Common myeloid progenitor, CD34-positive (primary cell): ENCODE measurements at places on chromosomes 16 and 17.
A peak's percentile ranks its signal among the peaks of the same experiment; 100 is the strongest.

DNA sequence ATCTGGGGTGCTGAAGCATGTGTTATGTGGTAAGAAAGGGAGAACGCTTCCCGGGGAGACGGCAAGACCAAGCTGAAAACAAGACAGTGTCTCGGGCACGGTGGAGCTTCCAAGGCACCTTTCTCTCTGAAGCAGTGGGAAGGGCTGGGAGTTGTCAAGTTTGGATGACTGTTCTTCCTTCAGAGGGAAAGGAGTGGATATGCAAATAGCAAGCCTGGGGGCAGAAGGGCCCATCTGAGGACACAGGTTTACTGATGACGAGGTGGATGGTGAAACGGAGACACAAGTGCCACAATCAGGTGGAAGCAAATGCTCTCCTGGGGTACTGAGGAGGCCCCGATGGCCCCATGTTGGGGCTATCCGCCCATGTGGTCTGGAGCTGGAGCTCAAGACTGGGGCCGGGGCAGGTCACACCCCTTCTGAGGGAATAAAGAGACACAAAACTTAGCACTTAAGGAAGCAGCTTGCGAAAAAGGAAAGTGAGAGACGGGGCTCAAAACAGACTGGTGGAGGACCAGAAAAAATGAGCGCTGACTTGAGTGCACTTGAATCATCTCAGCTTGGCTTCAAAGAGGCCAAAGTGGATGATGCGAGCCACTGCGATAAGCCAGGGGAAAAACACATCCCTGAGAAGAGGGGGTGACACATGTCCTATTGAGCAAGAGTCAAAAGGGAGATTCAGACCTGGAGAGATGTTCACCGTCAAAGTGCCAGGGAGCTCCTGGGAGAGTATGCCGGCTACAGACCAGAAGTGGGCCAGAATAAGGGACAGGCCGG, 34.8 kb upstream of the MTSS2 start:
- no peak overlapping the region for H3K27ac ChIP-seq
- H3K27me3 ChIP-seq = no peaks in the 10 kb centered on the region
- no peak for DNase-seq

GRCh38 chr17:74218436-74218835, 5.1 kb downstream of the TTYH2 start:
- no peaks in the 10 kb centered on the region for H3K4me1 ChIP-seq
- DNase-seq = no peak
- no peaks in the 10 kb centered on the region for H3K27me3 ChIP-seq
- no peak overlapping the region for H3K4me3 ChIP-seq

DNA sequence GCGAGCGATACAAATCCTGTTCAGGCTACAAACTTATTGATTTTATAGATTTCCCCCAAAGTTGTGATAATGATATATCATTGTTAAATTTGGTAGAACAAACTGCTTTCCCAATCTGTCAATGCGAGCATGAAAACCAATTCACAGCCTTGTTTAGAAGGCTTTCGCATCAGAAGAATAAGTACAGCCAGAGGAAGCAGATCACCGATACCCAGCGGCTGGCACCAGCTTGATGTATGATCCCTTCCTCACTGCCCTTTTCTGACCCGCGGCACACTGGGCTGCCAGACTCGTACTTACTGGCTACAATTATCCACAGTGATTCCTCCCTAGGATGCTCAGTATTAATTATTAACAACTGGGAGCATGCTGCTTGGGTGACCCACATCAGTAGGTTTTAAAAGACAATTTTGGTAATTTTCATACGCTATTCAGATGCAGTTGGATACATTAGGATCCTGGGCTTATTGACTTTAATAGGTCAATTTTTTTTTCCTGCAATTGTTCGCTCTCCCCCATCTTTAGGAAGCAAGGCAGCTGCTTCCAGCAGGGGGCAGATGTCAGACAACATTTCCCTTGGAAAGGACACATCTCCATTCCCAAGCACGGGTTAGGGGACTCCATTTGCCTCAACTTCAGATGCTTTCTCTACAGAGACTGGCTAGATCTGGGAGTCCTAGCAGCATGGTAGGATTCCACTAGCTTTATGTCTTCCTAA, 582.7 kb upstream of the PSMD7 start:
- no peaks in the 10 kb centered on the region for H3K27me3 ChIP-seq
- no peak overlapping the region for H3K27ac ChIP-seq
- peak; percentile 2 for DNase-seq
- no peak overlapping the region for H3K4me3 ChIP-seq

- no peak for DNase-seq
- no peak overlapping the region for H3K4me3 ChIP-seq
- peaks cover 44% of the 10 kb centered on the region for H3K36me3 ChIP-seq
- H3K27me3 ChIP-seq = no peaks in the 10 kb centered on the region
These were observed 33.5 kb downstream of the LMF1 start for GRCh38 chr16:937311-937710.

DNA sequence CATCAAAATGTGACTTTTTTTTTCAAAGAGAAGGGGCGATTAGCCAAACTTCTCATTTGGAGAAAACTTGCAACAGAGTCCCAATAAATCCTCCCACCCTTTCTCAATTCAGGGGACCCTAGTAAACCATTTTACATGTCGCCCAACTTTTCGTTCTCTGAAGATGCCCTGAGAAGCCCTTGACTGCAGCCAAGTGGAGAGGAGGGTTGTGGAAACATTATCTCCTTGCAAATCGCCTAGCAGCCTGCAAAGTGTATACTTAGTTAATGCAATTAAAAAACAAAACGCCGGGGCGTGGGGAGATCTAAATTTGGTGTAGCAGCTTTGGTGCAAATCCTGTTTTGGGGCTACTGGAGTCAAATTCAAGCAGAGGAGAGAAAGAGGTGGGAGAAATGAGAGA, 1.2 kb upstream of the SHISA9 start:
- H3K36me3 ChIP-seq = no peaks in the 10 kb centered on the region
- peaks cover 12% of the 10 kb centered on the region for H3K27me3 ChIP-seq
- DNase-seq = no peak

- peak within 1 kb of the TSS; percentile 43 for H3K4me3 ChIP-seq
- H3K27me3 ChIP-seq = peaks cover 49% of the 10 kb centered on the region
- H3K4me1 ChIP-seq = peaks cover 15% of the 10 kb centered on the region
These were observed at the start of gene ADAP2 for GRCh38 chr17:30921544-30922196. TSS of gene ADAP2 (plus strand) at chr17:30921945. CDS start at chr17:30922015, 70 bp downstream.

GRCh38 chr17:45106096-45106495, 26.2 kb downstream of the PLCD3 start:
- H3K27ac ChIP-seq = no peak overlapping the region
- H3K4me3 ChIP-seq = no peak overlapping the region

DNA sequence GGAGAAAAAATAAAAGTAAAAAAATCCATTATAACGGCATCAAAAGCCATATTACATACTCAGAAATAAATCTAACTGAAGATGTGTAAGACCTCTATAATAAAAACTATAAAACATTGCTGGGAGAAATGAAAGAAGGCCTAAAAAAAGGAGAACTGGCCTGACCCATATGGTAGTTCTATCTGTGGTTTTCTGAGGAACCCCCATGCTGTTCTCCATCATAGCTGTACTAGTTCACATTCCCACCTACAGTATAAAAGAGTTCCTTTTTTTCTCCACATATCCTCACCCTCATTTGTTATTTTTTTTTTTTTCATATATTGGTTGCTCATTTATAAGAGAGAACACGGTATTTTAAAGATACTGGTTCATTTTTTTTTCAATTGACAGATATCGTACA, 191.8 kb downstream of the STX8 start:
- no peaks in the 10 kb centered on the region for H3K27me3 ChIP-seq
- H3K27ac ChIP-seq = no peak overlapping the region

GRCh38 chr16:381789-382717, at the start of gene PGAP6:
TSS of gene PGAP6 (minus strand) at chr16:381978. CDS start at chr16:381821, 157 bp downstream.
- H3K27me3 ChIP-seq = no peaks in the 10 kb centered on the region
- peak; percentile 50 for DNase-seq
- H3K4me1 ChIP-seq = peaks cover 23% of the 10 kb centered on the region
- peaks cover 6% of the 10 kb centered on the region for H3K36me3 ChIP-seq
- H3K27ac ChIP-seq = no peak within 1 kb of the TSS
- peak within 1 kb of the TSS; percentile 82 for H3K4me3 ChIP-seq

GRCh38 chr16:51757505-51757904, 606.4 kb upstream of the SALL1 start:
- H3K4me1 ChIP-seq = no peaks in the 10 kb centered on the region
- H3K4me3 ChIP-seq = no peak overlapping the region
- H3K27ac ChIP-seq = no peak overlapping the region
- H3K36me3 ChIP-seq = no peaks in the 10 kb centered on the region

DNA sequence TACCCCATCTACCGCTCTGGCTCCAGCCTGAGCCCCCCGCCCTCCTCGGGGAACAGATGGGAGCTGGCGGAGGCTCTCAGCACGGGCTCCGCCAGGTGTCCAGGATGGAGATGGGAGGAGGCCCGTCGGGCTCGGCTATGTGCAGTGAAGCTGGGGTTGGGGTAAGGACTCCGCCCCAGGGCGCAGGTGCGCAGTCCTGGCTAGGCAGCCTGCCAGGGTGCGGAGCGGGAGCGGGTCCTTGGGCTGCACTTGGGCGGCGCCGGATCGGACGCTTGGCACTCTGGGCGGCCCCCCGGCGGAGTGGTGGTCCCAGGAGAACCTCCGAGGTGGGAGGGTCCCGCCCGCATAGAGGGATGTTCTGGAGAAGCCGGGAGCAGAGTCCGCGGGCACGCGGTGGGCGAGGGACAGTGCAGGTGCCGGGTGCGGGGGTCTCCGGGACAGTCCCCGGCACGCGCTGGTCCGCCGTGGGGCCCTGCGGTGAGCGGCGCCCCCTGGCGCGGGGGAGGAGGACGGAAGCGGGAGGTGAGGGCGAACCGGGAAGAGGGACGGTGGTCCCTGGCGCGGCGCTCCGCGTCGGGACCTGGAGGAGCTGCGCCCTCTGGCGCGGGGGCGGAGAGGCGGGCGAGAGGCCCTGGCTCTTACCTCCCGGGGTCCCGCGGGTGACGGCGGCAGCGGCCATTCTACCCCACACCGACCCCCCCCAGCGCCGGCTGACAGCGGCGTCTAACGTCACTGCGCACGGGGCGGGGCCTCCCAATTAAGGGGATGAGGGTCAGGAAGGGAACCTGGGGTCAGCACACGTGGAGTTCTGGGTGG, at the start of gene CAMTA2:
TSS of gene CAMTA2 (minus strand) at position 725 of the 816 bp plus-strand sequence. CDS start 1,453 bp downstream, outside the sequence.
- H3K27ac ChIP-seq = peak within 1 kb of the TSS; percentile 79
- no peaks in the 10 kb centered on the region for H3K27me3 ChIP-seq
- peaks cover 8% of the 10 kb centered on the region for H3K4me1 ChIP-seq
- peaks cover 14% of the 10 kb centered on the region for H3K36me3 ChIP-seq
- H3K4me3 ChIP-seq = peak within 1 kb of the TSS; percentile 76

GRCh38 chr16:48152226-48152625, 3.6 kb downstream of the ABCC12 start:
- no peak for DNase-seq
- peaks cover 2% of the 10 kb centered on the region for H3K4me1 ChIP-seq
- no peaks in the 10 kb centered on the region for H3K36me3 ChIP-seq
- no peak overlapping the region for H3K27ac ChIP-seq
